CD4-positive, alpha-beta T cell treated with Interleukin-1 beta for 1 hour (primary cell): ENCODE measurements at places on chromosomes 2 and 18.

DNA sequence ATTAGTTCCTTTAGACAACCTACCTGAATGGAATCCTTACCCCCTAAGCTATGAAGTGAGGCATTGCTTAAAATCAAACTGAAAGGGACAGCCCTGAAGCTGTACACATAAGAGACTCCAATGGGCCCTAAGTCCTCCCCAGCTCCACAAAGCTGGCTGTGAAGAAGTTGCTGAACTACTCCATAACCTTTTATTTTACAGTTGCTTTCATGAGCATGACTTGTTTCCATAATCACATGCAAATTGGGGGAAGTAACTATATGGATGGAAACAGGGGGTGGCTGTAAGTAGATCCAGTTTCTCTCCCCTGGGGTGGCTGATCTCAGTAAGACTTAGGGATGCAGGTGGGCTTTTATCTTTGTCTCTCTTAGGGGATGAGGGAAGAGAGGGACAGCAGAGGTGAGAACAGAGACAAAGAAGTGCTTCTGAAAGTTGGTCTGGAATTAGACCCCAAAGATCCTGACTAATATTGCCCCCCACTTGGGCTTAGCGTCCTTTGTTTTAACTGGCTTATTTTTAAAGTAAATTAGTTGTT, 5.5 kb downstream of the FZD5 start:
- no peak for DNase-seq

DNA sequence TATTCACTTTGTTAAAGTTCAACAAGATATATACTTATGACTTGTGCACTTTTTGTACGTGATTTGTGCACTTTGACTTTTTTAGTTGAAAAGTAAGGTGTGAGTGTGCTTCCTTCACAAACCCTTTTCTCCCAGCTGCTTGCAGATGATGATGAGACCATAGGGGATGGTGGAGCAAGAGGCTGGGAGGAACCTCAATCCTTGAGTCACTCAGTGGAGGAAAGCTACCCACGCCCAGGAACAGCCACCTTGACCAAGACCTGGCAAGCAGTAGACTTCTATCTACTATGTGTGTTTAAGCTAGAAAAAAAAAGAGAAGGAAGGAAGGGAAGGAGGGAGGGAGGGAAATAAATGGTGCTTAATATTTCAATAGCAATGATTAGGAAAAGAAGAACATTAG, 25.2 kb upstream of the TAF1B start:
- no peak for DNase-seq

DNA sequence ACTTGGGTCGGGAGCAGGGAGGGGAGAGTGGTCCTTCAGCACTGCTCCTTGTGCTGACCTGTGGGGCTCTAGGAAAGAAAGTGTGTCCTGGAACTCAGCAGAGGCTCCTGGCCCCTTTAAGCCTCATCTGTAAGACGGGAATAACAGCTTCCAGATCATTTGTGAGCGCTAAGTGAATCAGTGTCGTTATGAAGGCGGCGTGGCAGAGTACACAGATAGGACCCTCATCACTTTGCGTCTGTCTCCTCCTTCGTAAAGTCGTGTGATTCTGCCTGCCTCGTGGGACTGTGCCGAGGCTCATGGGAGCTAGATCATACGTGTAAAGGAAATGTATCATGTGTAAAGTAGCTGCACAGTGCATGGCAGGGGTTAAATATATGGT, 18.6 kb downstream of the COLEC11 start:
- no peak for DNase-seq

GRCh38 chr2:85838181-85838580, 50.6 kb downstream of the ST3GAL5 start:
- DNase-seq = no peak

GRCh38 chr2:29894822-29895614, 26.4 kb downstream of the ALK start:
- DNase-seq = no peak

- no peak for DNase-seq
Measured at GRCh38 chr2:237648016-237648381, 20.6 kb downstream of the LRRFIP1 start.

DNA sequence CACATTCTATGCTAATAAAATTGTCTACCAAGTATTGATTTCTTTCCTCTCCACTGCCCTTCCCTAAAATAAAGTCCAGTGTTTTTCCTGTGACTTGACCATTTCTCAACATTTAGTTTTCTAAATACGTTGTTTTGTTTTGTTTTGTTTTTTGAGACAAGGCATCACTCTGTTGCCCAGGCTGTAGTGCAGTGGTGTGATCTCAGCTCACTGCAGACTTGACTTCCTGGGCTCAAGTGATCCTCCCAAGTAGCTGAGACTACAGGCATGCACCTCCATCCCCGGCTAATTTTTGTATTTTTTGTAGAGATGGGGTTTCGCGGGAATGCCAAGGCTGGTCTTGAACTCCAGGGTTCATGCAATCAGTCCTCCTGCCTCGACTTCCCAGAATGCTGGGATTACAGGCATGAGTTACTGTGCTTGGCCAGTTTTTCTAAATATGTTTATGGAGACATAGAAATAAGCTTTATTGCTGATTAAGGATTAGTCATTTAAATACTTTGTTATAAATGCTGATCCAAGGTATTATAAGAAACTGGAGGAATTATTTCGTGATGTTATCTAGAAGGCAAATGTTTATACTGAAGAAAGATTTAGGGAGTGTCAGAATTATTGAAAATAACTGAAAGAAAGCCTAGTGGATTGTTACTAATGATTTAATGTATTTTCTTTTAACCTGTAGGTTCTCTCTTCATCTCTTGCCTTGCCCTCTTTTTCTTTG, 5.7 kb upstream of the HTR2B start:
- no peak for DNase-seq

DNA sequence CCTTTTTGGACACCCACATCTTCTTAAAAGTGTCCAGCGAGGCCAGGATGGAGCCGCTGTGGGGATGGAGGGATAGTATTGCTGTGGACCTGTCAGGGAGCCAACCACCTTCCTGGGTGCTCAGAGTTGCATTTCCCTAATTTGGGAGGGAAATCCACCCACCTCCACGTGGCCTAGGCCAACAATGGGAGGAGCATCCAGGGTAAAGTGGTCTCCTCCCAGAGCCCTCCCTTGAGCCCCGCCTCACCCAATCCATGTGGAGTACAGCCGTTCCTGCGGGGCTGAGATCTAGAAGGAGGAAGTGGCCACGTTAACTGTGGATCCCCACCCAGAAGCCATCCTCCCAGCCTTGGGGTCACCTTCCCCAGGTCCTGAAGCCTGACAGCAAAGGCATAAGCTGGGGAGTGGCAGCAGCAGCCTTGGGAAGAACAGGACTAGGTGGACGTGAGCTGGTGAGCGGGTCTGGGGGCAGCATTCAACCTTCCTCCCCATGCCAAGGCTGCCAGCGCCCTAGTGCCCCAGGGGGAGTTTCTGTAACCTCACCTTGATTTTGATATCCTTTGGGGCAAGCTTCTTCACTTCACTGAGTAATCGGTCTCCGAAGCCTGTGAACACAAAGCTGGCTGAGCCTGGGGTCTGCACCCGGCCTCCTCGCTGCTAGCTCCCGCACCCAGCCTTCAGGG, 6.8 kb downstream of the ACTR1B start:
- no peak for DNase-seq

DNA sequence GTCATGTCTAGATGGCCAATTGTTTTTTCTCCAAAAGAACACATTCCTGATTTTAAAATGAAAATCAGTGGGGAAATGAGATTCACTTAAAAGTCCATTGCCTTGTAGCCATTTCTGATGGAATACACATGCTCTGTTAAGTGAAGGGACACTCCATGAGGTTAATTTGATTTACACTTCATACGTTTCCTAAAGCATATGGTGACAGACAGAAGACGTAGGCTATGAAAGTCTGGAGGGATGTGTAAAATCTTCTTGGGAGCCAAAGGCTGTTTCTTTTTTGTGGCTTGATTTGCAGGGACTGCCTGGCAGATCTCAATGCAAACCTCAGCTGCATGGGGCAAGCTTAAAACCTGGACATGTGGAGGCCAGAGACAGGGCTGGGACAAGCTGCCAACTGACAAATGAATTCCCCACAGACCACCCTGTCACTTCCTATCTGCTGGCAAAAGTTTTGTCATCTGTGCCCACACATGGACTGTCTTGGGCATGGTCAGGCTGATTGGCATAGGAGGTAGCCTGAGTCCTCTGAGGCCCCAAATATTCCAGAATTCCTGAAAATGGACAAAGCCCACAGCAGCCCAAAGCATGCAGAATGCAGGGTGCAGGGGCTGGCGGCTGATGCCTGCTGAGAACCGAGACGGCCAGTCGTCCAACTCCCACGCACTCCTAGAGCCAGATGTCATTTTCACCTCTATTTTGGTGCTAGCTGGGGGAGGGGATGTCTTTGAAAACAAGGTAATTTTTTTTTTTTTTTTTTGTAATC, 73.9 kb downstream of the SDC1 start:
- DNase-seq = no peak

DNA sequence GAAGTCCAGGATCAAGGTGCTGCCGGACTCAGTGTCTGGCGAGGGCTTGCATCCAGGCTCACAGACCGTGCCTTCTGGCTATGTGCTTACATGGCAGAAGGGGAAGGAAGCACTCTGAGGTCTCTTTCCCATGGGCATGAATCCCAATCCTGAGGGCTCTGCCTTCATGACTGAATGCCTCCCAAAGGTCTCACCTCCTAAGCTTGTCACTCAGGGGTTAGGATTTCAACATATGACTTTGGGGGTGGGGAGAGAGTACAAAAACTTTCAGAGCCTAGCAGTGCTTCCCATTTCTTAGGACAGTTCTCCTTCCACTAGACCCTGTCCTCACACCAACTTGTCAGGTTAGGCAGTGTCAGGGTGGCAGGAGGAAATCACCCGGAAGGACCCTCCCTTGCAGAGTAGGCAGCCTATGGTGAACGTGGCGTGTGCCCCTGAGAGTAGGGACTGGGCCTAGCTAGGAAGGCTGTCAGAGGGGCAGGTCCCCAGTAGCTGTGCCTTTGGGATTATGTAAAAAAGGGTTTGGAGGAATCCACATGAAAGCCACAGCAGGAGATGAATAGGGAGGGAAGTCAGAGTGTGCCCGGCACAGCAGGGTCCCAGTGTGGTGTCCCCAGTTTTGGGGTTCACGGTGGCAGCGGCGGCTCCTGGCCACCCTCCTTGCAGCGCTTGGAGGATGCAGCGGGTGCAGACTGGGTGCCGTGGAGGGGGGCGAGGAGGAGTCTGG, 233.3 kb downstream of the LDLRAD4 start:
- no peak for DNase-seq
